Esophagus squamous epithelium (tissue), 5 donors: ENCODE measurements at places on chromosomes 5 and 9.

DNA sequence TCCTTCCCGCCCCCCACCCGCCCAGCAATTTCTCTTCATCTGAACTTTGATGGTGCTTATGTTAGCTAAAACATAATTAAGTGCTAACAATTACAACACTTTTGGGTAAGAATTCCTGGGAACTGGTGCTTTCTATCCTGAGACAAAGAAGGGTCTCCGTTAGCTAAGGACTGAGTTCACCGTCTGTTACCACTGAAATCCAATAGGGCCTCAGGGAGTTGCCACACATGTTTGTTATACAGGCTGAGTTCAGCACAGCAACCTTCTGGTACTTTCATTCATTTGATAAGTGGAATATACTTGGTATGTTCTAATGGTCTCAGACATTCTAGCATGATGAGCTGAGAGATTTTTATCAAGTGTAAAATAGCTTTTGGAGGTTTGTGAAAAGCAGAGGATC, 437.9 kb downstream of the EFNA5 start:
- no peak for DNase-seq

DNA sequence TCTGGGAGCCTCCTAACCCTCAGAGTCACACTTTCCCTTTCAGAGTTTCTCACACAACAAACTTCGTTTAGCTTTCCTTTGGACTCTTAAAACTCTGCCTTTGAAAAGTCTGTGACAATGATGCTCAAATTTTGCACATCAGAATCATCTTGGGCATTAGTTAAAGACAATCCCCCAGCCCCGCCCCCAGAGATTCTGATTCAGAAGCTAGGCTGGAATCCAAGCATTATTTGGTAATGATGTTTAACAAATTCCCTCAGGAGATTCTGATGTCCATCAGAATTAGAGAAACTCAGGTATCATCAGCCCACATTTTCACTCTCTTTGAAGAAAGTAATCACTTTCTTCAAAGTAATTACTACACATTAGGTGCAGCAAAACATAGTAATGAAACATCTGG, 9.6 kb upstream of the PLPP1 start:
- DNase-seq, result no peak

DNA sequence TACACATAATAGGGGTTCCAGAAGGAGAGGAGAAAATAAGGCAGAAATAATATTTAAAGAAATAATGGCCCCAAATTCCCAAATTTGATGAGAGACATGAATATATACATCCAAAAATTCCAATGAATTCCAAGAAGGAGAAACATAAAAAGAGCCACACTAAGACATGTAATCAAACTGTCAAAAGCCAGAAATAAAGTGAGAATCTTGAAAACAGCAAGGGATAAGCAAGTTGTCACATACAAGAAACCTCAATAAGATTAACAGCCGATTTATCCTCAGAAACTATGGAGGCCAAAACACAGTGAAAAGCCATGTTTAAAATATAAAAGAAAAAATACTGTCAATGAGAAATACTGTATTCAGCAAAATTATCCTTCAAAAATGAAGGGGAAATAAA, 14.5 kb downstream of the CATSPER3 start:
- DNase-seq, result no peak

DNA sequence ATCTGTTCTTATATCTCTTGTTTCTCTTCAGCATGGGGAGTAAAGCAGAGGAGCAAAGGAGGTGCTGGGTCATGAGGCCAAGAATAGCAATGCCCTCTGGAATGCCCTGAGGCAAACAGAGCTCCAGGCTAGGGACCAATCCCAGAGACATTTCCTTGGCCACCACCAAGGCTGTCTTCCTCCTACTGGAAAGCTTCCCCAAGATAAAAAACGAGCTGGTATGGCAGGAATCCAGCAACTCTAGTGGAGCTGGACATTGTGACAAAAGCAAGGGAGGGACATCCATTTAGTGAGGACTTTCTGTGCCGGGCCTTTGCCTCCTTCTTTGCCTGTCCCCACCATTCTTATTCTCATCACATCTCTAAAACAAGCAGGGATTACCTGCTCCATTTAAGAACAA, 161.6 kb downstream of the ASTN2 start:
- DNase-seq, result no peak

DNA sequence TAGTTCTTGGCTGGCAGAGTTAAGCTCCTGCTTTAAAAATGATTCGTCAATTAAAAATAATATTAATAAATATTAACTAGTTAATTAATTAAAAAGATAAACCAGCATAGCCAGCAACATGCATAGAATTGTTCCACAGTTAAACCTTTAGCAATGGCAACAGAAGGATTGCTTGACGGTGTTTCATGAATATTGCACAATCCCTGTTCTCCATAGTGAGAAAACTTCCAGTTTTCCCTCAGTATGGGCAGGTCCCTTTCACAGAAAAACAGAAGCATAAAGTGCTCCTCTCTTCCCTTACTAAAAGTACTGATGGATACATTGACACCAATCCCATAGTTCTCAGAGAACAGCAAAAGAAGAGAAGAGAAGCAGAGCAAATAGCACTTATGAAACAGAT, 71.4 kb upstream of the CAST start:
- DNase-seq, result no peak

DNA sequence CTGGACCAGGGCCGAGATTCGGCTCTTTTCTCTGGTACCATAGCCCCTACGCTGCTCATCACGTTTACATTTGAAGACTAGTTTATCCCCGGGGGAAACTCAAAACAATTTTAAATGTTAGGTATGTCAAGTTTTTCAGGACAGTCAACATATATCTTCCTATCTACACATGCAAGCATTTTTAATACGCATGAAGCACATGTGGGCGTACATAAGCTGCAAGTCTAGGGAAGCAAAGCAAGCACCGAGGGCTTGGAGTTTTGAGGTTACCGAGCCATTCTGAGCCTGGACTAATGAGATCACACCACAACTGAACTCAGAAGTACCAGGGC, 154.4 kb downstream of the AUH start:
- DNase-seq, result no peak
